ENCODE measurements at places on chromosomes 12 and 14. TPM values are rescaled to one million over a fixed set of nuclear protein-coding genes. Genes with fewer than 3 reads are reported as not detected.

DNA sequence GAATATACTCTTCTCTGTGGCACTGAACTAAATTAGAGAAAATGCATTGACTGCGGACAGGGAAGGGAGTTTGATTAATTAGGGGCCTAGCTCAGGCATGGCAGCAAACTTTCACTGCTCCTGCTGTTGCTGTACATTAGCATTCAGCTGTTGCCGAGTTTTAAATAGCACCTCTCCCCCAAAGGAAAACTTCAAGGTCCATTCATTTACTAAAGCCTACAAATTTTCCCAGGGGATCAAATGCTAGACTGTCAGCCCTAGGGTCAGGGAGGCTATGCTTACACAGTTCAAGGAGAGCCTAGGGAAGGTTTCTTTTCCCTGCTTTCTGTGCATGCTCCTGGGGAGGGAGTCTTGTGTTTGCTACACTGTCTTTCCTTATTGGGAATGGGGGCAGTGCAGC, 60.0 kb upstream of the GZMB start:
- no peak for DNase-seq

GRCh38 chr14:58238252-58239243, 6.1 kb upstream of the PSMA3 start:
- no peak for DNase-seq

DNA sequence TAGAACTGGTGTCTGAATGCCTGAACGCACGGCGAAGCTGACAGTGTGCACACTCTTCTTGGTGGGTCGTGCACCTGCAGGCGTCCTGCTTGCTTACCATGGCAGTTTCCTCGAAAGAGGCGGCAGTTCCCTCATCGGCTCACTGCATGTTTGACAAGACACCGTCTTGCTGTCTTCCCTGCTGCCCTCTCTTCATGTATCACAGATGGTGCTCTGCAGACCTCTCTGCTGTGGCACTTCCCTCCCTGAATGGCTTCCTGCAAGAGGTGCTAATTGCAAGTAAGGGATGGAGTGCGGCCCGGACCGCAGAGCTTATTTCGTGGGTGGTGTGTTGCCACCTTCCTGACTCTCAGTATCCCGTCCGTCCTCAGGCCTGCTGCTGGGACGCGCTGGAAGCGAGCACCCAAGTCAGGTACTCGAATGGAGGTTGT, 156.7 kb upstream of the RTL1 start:
- no peak for DNase-seq

- no peak for DNase-seq
Observed at GRCh38 chr12:52949413-52950331, 754 bp downstream of the KRT18 start.

DNA sequence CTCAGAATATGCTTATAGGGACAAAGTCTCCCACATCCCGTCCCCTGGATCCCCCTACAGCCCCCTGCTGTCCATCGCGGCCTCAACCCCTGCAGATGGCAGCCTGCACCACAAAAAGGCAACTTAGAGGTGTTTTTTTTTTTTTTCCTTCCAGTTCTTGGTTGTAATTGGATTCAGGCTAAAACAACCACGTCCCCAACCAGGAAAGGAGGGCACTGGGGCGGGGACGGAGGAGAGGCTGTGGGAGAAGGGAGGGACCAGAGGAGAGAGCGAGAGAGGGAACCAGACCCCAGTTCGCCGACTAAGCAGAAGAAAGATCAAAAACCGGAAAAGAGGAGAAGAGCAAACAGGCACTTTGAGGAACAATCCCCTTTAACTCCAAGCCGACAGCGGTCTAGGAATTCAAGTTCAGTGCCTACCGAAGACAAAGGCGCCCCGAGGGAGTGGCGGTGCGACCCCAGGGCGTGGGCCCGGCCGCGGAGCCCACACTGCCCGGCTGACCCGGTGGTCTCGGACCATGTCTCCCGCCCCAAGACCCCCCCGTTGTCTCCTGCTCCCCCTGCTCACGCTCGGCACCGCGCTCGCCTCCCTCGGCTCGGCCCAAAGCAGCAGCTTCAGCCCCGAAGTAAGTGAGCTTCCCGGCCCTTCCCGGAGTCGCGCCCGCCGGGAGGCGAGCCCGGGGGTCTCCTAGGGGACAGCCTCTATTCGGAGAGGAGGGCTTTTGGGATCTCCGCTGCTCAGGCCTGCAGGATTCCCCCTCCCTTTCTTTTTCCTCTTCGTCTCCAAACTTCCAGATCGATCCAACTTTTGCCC, at the start of gene MMP14:
Gene MMP14, plus strand, starts transcription at position 285 of the 813 bp plus-strand sequence. Its CDS starts 233 bp downstream, at position 518.
- DNase-seq: peak; percentile 78

DNA sequence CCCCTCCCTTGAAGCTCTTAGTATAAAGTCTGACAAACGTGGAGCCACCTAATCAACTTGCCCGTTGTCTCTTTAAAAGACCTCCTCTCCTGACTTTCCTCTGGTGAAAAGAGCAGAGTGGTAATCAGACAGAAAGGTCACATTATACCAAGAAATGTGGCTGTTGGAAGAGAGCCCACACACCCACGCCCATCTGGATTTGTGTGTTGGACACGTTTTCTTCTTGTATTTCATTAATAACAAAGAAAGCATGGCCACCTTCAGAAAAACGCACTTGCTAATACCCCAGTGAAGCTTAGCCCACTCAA, 41.3 kb downstream of the CCDC60 start:
- DNase-seq: peak; percentile 23

GRCh38 chr12:6532927-6533652, 1.2 kb upstream of the GAPDH start:
- DNase-seq: peak; percentile 89

- DNase-seq: no peak
Observed at GRCh38 chr12:24228371-24228770, 278.9 kb upstream of the SOX5 start.

- DNase-seq: no peak
Observed at GRCh38 chr12:75528692-75529091, 17.3 kb upstream of the KRR1 start.

GRCh38 chr12:65926119-65926908, 102.0 kb downstream of the HMGA2 start:
- DNase-seq: no peak

DNA sequence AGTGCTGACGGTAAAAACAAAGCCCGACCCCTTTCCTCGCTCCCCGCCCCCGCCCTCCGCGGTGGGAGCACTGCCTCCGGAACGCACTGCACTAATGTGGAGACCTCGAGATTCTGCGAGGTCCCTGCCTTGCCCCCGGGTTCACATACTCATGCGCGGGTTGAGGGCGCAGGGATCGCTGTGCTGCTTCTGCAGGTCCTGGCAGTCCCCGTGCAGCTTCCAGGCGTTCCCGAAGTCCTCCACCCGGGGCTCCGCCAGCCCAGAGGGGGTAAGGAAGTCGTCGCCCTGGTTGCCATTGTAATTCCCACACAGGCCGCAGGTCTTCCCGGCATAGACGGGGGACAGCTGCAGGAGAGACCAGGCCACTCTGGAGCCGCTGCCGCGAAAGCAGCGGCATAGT, 66.8 kb downstream of the VWF start:
- DNase-seq: no peak

DNA sequence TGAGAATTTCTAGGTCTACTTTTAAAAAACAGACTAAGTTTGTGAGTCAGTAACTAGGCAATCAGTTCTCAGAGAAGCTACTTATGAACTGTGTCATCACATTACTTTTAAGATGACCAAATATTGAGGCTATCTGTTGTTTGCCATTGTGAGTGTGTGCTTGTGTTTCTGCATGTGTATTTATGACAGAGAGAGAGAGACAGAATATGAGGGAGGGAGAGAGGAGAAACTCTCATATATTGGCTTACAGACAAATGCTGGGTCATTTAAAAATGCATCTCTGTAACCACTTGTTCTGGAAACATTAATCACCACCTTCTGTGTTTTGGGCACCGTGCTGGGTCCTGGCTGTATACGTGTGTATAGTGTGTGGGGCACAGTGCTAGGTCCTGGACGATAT, 161.5 kb upstream of the FRMD6 start:
- no peak for DNase-seq

GRCh38 chr14:89848165-89848564, 106.4 kb downstream of the EFCAB11 start:
- DNase-seq: no peak

DNA sequence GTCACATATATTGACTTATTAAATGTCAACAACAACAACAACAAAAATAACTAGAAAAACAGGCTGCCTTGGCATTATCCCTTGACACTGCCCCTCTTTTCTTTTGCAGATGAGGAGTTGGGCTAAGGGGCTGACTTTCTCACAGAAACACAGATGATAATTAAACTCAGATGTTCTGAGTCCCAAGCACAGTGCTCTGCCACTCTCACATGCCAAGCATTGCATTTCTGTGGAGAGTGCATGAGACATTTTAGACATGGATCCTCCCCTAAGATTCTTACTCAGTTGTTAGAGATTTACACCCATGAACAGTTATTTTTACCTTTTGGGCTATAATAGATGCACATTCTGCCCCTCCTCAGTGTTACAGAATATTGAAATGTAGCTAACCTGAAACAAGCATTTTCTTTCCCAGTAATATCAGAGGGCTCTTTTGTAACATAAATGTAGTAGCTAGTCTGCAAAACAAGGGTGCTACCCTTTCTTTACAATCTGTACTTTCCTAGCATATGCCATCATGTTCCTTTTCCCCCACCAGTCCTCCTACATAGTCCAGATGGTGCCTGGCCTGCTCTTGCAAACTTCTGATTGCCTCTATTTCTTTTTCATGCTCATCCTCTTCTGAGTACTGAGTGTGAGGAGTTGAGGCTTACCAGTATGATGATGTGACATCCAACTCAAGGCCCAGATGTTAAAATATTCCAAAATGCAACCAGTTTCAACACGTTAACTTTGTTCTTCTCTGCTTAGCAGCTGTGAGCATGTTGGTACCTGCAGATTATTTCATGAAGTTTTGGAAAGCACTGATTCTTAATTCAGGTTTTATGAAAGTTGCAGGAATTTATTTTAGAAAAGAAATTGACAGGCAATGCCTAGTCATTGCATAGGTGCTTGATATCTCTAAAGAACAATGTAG, 125.0 kb upstream of the ATP2B1 start:
- no peak for DNase-seq

- peak; percentile 74 for DNase-seq
Observed at GRCh38 chr12:5012337-5012736, 31.3 kb upstream of the KCNA5 start.

GRCh38 chr12:6961278-6961694, 9.2 kb downstream of the PHB2 start:
- DNase-seq: peak; percentile 86

- DNase-seq: no peak
Observed at GRCh38 chr12:93242154-93242972, 135.4 kb upstream of the NUDT4 start.

DNA sequence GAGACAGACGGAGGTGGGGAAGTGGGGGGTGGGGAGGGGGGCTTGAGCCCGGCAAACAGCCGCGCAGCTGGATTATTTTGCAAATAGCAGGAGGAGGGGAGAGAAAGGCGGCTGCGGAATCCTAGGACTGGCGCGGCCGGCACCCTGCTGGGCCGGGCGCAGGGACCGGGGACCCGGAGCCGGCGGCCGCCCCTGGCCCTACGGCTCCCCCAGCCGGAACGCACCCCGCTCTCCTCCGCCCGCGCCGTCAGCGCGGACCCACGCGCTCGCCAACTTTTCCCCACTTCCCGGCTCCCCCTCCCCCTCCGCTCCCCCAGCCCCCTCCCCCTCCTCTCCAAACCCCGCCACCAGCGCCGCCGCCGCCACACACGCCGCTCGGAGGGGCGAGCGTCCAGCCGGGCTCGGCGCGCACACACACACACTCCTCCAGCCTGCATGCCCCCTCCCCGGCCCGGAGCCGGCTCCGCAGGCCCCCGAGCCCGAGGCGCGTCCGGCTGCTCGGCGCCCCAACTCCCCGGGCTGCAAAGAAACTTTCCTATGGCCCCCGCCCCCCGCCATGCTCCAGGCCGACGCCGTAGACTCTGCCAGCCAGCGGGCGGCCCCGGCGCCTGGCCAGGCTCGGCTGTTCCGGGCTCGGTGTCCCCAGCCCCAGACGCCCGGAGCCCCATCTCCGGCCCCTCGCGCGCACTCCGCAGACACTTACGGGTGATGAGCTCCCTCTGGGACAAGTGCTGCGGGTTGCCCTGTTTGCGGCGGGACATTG, 1.4 kb downstream of the BCL11B start:
- DNase-seq: no peak

DNA sequence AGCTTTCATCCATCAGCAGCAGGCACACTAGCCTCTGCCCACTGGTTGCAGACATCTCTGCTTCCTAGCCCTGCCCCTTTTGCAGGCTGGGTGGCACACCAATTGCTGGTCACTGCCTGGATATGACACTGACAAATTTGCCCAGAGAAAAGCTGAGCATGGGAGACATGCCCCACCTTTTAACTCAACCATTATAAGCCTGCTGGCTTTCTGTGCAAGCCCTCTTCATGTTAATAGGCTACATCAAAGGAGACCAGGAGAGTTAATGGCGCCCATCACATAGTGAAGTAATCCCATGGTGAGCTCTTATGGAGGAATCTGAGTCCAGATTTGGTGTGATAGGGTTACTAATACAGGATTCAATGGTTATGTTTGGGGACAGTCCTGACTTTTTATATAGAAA, 139.2 kb downstream of the KICS2 start:
- no peak for DNase-seq

PIANP gene
- 0.99 TPM for total RNA-seq

ERBB3 gene
- total RNA-seq: 5.4 TPM

RBMS2 gene
- 40.1 TPM for total RNA-seq

HSPA2 gene
- 113 TPM for total RNA-seq

MBD6 gene
- 45.5 TPM for total RNA-seq

LRCOL1 gene
- total RNA-seq: not detected

LHX5 gene
- not detected for total RNA-seq

ANKRD13A gene
- 21.1 TPM for total RNA-seq

ESPL1 gene
- total RNA-seq: 0.38 TPM

Data from right cardiac atrium (tissue), 5 donors.